ENCODE measurements at places on chromosomes 7 and 10.

GRCh38 chr7:157005456-157006204, 4.8 kb downstream of the MNX1 start:
- no peak for DNase-seq

DNA sequence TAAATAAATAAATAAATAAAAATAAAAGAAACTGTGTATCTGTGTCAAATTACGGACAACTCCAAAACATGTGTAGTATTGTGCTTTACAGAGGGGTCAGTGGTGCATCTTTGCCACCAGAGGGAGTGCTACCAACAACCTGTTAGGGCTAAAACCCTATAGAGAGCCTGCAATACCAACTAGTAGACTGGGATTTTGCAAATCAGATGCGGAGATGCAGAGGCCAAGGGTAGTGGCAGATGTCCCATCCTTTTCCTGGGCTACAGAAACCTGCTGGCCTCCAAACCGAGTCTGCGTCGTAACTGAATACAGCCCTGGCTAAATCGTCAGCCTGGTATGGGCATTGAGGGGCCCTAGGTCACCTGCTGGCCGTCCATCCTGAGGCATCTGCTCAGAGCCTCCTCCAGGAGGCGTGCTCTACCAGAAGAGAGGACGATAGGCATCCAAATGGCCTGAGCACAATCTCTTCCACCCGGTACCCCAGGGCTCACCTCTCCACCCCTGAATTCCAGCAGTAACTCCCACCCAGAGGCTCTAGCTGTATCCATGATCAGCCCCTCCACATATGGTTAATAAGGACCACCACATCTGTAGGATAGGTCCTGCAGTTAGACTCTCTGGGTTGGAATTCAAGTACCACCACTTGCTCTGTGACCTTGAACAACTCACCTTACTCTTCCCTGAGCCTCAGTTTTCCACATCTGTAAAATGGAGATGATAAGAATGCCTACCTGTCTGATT, 6.2 kb upstream of the RRP12 start:
- DNase-seq, result no peak

DNA sequence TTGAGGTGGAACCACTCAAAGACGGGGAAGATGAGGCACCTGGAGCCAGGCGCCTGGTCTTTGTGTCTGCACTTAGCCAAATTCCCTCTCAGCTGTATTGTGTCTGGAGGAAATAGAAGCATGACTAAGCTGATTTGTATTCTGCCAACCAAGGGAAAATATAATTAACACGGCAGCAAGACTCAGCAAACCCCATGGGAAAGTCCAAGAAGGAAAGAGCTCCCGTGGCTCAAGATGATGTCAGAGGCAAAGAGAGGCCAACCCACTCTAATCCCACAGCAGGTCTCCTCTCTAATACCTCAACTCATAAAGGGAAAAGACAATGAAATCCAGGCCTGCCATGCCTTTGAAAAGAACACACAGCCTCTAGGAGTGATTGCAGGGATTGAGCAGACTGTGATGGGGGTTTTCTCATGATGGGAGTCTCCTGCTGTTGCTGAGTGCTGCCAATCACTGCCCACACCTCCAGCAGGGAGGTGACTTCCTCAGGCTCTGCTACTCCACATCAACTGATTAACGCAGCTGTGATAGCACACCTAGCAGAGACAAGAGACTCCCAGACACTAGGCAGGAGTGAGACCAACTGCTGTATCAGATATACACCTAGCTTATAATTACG, 255.5 kb upstream of the C7orf33 start:
- DNase-seq, result no peak

DNA sequence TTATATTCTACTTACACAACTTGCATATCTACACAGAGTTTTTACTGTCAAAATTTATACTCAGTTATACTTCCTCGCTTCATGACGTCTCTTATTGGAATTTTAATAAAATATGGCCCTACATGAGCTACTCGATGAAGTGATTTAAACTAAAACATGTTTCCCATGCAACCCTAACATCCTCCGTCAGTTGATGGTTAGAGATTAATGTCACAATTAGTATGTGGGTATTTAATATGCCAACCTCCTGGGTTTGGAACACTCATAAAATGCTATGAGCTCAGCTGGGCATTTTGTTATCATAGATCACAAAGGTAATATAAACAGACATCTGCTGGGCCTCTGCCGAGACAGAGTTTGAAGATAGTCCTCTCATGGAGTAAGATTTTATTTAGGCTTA, 66.5 kb downstream of the GNAT3 start:
- DNase-seq, result no peak

DNA sequence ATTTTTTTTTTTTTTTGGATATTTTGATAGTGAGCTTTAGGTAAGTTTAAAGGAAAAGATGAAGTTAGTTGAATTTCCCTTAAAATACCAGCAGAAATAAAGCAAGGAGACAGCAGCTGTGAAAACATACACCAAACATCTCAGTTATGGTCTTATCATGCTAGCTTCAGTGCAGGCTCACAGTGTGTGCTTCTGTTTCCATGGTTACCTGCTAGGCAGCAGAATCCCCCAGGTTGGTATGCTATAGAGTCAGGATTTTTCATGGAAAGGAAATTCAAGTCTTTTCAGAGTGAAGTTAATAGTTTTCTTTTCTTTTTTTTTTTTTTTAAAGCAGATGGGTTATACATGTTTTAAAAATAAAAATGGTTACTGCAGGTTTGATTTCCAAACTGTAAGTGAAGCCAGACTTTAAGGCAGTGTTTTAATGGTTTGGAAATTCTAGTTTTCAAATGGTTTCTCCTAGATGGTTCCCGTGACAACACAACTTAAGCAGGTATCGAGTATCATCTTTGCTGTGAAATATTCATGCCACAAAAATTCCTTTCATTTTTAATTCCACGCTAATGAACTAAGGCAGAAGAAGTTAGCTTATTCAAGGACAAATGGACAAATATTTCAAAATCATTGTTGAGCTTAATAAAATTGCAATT, 230.9 kb downstream of the BICC1 start:
- DNase-seq, result no peak

- no peak for DNase-seq
These were observed 306.1 kb downstream of the ADARB2 start for GRCh38 chr10:1431229-1431628.

DNA sequence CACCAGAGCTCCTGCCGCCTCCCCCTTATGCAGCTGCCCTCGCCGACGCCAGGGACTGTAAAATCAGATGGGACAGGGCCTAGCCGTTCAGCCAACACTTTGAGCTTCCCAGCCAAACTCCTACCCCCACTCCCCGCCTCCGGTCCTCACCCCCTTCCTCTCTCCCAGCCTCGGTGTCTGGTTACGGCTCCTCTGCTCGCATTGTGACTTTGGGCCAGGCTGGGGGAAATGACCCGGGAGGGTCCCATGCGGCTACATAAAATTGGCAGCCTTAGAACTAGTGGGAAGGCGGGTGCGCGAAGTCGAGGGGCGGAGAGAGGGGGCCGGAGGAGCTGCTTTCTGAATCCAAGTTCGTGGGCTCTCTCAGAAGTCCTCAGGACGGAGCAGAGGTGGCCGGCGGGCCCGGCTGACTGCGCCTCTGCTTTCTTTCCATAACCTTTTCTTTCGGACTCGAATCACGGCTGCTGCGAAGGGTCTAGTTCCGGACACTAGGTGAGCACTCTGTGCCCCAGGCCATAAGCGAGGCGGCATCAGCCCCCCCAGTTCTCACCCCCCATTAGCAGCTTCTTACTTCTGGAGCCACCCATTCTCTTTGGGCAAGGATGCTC, at the start of gene KAZALD1:
Gene KAZALD1 (plus strand): TSS at position 366 of the 608 bp plus-strand sequence. CDS start 604 bp downstream, outside the sequence.
- no peak for DNase-seq

DNA sequence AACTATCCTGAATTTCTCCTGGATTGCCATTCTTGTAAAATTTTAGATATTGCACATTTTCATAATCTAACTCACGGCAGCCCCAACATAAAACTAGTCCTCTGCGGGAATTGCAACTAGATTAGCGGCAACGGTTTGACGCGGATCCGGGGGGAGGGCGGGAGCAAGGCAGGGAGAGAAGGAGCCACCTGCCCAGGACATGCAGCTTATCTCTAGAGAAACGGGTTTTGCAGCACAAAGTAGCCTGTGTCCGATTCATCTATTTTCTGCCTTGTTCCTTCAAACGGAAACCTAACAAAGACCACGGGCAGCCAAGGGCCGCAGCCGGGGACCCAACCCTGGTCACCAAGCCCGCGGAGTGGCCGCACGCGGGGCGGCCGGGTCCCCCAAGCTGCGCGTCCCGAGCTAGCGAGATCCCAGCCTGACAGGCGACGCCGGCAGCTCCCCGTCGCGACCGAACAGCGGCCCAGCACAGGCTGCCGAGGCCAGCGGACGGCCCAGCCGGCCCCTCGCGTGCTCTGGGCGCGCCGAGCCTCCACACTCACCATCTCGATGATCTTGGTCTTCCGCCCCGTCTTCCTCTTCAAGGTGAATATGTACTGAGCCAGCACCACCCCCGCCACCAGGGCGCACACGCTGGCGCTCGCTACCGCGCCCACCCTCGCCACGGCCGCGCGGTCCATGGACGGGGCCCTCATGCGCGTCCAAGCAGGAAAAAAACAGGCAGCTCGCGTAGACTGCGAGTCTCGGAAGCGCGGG, at the start of gene NT5C3A:
Gene NT5C3A (minus strand): TSS at position 754 of the 759 bp plus-strand sequence. CDS start 71 bp downstream, at position 683.
- DNase-seq, result peak; percentile 70
